ENCODE measurements at places on chromosomes 11 and 22.

DNA sequence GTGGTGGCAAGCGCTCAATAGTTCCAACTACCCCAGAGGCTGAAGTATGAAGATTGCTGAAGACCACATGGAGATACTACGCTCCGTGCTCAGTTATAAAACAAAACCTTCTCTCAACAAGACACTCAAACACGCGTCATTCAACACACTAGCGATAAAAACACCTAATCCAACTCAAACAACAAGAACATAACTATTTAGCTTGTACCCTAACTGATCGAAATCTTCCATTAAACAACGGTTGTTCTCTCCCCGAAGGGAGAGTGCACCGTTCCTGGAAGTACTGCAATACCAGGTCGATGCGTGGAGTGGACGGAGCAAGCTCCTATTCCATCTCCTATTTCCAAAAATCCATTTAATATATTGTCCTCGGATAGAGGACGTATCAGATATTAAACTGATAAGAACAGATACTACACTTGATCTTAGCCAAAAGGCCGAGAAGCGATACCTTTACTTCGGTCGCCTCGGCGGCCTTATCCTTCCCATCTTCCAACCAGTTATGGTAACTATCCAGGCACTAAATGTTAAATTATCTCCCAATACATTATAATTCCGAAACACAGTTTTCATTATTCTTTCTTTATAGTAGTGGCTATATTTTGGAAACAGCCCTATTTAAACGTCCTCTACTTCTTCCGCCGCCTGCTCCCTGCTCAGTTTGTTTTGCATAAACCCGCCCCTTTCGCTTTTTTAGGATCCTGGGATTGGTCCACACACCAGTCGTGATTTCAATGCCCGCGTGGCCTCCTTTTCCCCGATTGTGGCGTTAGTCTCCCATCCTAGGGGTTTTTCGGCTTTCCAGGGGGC is 2.2 kb upstream of the WDR74 start:
- peak; percentile 92 for DNase-seq

DNA sequence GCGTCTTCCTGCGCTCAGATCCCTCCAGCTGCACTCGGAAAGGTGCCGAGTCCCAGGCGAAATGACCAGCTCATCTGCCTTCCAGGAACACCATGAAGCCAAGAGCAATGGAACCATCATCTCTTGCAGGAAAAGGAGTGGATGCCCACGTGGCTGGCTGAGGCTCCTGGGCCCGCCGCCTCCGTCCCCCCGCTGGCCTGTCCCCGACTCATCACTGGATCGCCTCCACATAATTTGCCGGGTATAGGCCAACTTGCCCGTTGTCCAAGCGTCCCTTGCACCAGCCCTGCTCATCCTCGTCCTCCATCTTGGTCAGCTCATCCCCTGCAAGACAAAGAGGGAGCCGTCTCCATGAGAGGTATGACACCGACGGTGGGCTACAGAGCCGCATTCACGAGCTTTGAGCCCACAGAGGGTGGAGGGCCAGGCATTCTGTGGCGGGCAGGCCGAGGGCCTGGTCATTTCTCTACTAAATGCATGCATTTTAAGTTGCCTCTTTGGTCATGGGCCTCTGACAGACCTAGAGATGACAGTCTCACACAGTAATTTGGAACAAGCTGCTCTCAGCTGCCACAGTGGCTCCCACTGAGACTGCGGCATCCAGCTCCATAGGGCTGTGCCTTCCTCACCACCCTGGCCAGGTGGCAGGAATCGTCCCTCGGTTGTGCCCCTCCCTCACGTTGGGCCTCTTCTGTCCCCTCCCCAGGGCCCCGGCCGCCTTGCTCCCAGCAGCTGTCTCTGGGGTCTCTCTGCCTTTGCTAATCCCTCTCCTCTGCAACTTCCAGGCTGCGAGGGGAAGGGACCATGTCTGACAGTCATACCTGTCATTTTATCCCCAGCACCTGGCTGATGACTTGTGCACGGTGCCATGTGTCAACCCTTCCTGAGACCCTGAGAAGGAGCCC is 14.3 kb upstream of the ARFGAP3 start:
- no peak for DNase-seq

GRCh38 chr11:108592591-108593213 is 866 bp downstream of the EXPH5 start:
- peak; percentile 58 for DNase-seq

GRCh38 chr11:75465701-75466531 is 32.9 kb upstream of the KLHL35 start:
- DNase-seq: peak; percentile 17

DNA sequence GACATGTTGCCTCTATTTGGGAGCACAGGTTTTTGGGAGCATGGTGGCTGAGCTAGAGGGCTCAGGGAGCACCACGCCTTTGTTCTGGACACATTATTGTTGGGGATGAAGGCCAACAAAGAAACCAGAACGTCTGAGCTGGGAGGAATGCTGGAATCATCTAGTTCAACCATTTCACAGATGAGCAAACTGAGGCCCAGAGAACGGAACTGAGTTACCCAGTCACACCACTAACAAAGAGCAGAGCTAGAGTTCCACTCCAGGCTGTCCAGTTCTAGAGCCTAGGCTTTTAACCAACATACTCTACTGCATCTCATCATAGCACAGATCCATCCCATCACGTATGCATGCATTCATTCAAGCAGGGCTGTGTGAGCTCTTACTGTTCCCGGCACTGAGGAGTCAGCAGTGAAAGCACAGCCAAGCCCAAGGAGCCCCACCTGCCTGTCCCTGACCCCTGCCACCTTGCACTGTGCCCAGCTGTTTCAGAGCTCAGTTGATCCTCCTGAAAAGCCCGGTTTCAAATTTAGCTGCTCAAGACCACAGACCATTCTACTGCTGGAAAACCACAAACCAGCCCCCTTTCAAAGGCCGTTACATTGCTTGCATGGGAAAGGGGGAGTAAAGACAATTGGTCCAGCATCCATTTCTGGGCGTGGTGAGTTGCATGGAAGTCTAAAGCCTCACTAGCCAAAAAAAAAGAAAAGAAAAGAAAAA is 16.9 kb upstream of the TCF20 start:
- no peak for DNase-seq

- DNase-seq: no peak
These were observed 23.7 kb downstream of the ADAMTS8 start for GRCh38 chr11:130404727-130405126.

- DNase-seq: no peak
These were observed 7.4 kb downstream of the ETS1 start for GRCh38 chr11:128579798-128580504.

DNA sequence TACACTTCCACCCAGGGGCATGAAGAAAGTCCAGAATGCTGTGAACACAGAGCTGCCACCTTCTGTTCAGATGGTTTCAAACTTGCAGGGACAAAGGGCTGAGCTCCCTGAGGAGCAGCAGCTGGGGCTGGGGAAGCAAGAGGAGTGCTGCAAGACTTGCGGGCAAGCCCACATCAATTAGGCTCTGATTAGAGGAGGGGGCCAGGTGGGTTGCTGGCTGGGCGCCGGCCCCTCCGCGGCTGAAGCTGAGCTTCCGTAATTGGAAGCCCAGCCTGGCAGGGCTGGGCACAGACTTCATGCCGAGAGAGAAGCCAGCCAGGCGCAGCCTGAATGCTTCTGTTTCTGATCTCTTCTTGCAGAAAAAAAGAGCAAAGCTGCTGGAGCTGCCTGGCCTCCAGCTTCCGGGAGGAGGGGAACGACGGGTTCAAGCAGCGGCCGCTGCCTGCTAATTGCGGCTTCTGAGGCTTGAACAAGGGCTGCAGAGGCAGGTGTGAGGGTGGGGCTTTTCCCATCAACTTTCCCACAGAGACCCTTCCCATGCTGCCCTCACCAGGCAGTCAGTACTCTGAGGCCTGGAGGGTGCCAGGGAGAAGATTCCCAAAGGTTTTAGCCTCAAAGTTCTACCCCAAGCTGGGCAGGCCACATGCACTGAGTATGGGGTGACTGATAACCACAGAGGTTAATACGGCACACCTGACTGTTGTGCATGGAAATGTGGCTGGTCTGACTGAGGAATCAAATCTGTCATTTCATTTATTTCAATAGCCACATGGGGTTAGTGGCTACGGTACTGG is 91.1 kb upstream of the LMO1 start:
- no peak for DNase-seq

- DNase-seq: no peak
These were observed 3.1 kb upstream of the SGSM3 start for GRCh38 chr22:40367342-40367741.

DNA sequence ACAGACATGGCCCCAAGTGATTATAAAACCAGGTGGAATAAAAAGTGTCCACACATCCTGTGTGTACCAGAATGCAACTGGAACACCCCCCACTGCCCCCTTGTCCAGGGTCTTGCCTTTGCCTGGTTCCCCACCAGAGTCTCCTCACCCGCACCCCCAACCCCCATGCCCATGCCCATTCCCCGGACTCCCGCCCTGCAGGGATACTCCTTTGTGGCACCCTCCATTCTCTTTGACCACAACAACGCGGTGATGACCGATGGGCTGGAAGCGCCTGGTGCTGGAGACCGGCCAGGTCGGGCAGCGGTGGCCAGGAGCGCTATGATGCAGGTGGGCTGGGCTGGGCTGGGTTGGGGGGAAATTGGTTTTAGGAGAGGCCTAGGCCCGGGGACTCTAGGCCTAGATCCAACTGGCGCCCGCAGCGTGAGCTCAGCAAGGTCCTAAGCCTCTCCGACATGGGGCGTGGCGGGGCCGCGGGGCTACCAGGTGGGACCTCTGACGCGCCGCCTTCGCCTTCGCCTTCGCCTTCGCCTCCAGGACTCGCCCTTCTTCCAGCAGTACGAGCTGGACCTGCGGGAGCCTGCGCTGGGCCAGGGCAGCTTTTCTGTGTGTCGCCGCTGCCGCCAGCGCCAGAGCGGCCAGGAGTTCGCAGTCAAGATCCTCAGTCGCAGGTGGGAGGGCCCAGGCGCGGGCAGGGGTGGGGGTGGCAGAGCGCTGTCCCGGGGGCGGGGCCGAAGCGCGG is 9.1 kb downstream of the RPS6KA4 start:
- DNase-seq: no peak

DNA sequence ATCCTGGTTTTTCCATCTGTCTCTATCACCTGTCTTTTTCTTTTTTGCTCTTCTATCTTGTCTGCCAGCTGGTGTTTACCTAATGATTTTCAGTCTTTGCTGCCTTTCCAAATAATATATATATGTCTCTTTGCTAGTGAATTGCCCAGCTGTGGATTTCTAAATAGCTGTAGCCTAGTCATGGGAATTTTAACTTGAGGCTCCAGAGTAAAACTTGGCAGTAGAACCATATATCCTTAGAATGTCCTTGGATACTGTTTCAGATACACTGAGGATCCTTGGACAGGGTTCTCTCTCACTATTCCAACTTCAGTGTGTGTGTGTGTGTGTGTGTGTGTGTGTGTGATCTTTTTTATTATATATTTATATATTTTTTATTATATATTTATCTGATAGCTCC is 2285.3 kb downstream of the LRRC4C start:
- DNase-seq: no peak

DNA sequence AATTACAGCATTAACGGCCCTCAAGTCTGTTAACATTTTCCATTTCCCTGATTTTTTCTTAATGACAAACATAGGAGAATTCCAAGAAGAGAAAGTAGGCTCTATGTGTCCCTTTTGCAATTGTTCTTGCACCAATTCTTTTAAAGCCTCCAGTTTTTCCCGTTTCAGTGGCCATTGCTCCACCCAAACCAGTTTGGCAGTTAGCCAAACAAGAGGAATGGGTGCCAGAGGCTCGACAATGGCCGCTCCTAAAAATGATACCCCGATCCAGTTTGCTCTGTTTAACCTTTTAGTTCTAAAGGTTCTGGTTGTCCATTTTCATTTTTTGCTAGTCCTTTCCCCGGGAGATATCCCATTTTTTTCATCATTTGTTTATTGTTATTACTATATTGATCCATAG is 6.7 kb upstream of the DNAJB13 start:
- no peak for DNase-seq

DNA sequence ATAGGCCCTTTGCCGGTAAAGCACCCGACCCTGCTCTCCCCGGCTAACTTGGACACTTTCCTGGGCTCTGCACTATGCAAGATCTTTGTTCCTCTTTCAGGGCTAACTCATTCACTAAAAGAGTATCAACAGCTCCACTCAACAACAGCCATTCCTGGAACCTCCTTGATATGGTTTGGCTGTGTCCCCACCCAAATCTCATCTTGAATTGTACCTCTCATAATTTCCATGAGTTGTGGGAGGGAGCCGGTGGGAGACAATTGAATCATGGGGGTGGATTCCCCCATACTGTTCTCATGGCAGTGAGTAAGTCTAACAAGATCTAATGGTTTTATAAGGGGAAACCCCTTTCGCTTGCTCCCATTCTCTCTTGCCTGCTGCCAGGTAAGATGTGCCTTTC is 330.0 kb downstream of the TENM4 start:
- DNase-seq: no peak

DNA sequence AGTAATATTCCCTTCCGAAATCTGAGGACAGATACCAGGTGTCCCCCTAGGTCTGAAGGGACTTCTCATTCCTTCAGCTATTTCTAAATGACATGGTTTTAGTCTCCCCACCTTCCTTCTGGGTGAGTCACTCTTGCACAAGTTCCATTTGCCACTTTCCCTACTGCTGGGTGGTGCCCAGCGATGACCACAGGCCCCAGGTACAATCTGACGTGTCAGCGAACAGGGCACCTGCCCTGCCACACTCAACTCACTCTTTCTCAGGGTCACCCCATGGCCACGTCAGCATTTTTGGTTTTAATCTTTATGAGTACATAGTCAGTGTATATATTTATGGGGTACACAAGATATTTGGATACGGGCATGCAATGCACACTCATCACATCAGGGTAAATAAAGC is 17.2 kb downstream of the POU2AF1 start:
- DNase-seq: no peak

- no peak for DNase-seq
These were observed 72.0 kb upstream of the IGLL5 start for GRCh38 chr22:22815397-22816170.

- DNase-seq: no peak
These were observed 56.3 kb downstream of the ZNF280B start for GRCh38 chr22:22452211-22452610.

DNA sequence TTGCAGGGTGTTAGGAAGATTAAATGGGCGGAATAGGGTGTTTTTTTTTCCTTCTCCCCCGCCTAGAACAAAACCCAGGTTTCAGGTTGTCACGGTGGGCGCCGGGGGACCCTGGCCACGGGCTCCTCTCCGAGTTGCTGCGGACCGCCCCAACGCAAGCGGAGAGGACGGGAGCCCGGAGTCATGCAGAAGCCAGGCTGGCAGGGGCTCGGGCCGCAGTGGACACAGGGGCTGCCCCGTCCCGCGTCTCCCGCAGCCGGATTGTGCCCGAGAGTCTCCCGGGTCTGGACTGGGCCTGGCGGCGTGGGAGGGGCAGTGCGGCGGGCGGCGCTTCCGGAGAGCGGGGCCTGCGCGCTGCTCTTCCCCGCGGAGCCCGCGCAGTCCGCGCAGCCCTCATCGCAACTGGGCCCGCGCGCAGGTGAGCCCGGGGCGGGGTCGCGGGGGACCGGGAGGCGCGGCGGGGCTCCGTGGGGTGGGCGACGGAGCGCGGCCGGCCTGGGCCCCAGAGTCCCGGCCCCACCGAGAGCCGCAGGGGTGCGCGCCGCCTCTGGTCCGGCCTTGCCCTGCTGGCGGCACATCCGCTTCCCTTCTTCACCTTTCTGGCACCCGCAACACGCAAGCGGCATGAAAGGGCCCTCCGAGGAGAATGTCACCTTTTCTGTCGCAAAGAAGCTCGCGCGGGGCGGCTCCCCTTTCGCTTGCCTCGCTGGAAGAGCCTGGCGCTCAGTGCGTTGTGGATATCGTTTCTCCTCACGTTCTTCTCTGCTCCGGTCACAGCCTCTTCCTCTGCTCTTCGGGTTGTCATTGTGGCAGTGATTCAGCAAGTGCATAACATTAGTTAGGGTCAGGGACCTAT is at the start of gene TIRAP:
TIRAP (plus strand) TSS at position 358 of the 856 bp plus-strand sequence. CDS start 7,802 bp downstream, outside the sequence.
- peak; percentile 28 for DNase-seq

- no peak for DNase-seq
These were observed at the start of gene OVOL1 for GRCh38 chr11:65786786-65787636. OVOL1 (plus strand) TSS chr11:65787063; CDS start chr11:65787374, 311 bp downstream.

- DNase-seq: no peak
These were observed 45.2 kb upstream of the PRSS23 start for GRCh38 chr11:86755146-86755545.
